ENCODE measurements at places on chromosomes 6 and 20.

DNA sequence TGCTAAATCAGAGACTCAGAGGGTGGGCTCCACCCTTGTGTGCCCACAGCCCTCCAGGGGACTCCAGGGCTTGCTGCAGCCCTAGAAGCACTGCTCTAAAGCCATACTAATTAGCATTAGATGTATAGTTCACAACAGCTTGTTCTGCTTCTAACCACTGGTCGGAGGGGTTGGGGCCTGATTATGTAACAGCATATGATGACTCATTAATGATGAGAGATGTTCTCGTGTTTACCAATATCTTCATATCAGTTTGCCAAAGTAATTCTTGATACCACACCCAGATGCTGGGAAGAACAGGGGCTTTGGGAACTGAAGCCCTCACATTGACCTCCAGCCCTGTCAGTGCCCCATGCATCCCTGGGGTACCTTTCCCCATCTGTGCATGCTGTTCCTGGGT lies 104.1 kb upstream of the FOXA2 start:
- no peak for DNase-seq

DNA sequence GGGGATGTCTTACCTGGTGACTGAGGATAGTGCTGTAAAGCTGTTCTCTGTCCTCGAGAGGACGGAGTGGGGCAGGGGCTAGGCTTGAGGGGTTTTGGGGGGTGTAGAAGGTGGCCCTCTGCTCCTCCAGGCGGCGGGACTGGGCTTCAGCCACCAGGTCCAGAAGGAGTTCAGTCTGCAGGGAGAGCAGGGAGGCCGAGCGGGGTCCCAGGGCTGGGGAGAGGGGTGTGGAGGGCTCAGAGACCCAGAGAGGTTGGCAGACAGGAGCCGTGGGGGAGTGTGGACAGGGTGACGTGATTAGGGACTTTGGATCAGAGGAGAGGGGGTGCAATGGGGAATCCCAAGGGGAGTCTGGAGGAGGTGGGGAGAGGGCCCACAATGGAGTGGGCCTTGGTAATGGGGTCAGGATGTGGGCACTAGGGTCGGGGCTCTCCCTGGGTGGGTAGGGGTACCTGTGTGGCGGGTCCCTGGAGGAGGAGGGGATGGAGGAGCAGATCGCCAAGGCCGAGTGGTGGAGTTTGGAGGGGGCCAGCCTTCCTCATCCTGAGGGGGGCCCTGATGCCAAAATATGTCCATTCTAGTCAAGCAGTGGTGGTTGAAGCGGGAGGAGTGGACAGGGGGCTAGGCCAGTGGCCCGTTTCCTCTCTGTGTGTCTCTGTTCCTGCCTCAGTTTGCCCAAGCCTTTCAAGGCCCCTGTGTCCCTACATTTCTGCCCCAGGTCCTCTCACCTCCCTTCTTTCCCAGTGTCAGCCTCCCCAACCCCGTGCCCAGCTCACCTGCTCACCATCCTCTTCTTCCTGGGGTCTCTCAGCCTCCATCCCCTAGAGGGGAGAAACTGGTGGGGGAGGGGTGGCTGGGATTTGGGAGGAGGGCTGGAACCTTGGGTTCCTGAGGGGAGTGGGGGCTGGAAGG lies 491 bp downstream of the GPSM3 start:
- DNase-seq, result no peak

DNA sequence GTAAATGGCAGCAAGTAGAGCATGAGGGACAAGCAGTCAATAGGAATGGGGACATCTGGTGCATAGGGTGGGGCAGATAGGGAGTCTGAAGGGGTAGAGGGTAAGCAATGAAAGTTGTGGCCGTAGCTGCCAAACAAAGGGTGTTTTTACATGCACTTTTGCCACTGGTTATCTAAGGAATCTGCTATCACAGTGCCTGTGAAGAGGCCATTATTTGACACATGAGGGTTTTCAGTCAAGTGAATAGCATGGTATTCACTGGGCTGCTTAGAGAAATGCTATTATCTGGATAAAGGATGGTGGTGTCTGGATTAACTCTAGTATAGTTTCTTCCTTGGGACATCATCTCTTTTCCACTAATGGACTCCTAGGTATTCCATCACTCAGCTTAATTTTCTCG lies 118.2 kb downstream of the CARMIL1 start:
- DNase-seq, result no peak

- DNase-seq, result no peak
Measured at GRCh38 chr6:86459978-86460377, 477.4 kb upstream of the HTR1E start.

GRCh38 chr6:43608310-43608763 lies 20.7 kb downstream of the GTPBP2 start:
- peak; percentile 14 for DNase-seq

DNA sequence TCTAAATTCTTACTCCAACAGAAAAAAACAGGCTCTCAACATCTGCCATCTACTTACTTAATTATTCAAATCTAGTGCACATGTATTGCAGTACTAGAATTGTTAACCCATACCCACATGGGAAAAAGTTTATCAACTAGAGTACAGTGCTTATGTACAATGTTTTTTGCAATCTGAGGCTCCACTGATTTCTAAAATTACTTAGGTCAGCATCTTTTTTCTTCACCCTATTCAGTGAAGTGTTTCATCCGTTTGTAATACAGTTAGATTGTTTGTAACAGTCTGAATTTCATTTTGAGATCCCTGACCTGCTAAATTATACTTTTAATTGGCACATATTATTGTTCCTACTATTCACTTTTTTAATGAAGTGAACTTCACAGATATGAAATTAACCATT lies 402.2 kb downstream of the FOXA2 start:
- DNase-seq, result no peak

- DNase-seq, result no peak
Measured at GRCh38 chr6:37131104-37131959, 38.6 kb upstream of the PIM1 start.

DNA sequence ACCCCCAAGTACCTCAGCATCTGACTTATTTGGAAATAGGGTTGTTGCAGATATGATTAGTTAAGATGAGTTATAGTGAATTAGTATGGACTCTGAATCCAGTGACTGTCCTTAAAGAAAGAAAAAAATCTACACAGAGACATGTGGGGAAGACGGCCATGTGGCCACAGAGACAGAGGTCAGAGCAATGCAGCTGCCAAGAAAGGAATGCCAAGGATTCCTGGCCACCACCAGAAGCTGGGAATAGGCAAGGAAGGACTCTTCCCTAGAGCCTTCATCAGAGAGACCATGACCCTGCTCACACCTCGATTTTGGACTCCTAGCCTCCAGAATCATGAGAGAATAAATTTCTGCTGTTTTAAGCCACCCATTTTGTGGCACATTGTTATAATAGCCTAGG lies 81.8 kb downstream of the FYN start:
- no peak for DNase-seq

DNA sequence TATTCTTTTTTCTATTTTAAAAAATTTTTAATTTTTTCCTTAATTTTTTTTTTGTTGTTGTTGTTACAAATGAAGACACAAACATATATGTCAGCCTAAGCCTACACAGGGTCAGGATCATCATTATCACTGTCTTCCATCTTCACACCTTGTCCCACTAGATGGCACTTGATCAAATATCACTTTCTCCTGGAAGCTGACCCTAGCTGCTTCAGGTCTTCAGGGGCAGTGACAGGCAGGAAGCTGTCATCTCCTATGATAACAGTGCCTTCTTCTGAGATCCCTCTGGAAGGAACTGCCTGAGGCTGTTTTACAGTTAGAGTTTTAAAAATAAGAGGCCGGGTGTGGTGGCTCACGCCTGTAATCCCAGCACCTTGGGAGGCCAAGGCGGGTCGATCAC lies 70.2 kb upstream of the EEF1E1 start:
- DNase-seq, result no peak

DNA sequence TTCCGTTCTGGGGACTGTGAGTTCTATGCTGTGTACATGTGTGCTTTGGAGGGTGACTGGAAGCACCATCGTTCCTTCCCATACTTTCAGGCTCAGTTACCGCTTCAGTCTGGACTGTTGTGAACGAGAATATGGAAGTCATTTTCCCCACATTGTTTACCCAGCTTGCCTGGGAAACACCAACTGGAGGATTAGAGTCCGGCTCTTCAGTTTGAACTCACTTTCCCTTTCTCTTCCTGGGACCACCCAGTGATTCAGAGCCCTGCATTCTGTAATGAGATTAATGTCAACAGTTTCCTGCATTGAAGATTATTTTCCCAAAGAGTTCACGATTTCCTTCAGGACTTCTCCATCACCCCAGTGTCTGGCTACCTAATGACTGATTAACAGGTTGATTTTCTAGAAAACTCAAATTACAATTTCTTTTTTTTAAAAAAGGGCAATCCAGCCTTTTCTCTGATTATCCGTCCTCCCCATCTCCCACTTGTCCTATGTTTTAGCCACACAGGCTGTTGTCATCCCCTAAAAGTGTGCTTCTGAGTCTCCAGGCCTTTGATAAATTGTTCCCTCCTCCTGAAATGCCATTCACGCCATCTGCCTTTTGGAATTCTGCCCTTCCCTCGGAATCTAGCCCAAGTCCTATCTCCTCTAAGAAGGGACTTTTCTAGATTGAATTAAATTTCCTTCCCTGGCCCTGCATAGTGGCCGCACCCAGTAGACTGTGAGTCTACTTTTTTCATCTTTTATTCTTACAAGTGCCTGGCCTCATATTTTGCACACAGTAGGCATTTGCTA lies 3.3 kb upstream of the TAGAP start:
- DNase-seq, result no peak

Measured in DMS 273 treated with DMSO at 0.1 percent for 48 hours (cell line).